ENCODE measurements at places on chromosomes 5 and 9.

- DNase-seq = no peak
Observed at GRCh38 chr5:62385131-62385530, 18.6 kb downstream of the DIMT1 start.

DNA sequence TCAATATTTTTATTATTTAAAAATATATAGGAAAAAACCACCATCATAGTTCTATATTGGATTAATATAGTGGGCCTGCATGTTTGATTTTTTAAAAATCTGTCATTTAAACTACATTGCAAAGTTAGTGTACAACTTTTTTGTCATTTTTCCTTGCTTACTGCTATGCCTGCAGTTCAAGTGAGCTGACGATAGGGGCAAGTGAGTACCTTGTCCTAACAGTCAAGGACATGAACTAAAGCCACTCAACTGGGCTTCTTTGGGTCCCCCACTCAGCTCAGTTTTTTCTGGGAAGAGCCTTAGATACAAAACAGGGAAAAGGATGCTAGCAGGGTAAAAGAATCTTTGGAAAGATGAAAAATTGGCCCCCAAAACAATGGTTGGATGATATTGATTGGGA, 269.9 kb downstream of the MAN2A1 start:
- no peak for DNase-seq

DNA sequence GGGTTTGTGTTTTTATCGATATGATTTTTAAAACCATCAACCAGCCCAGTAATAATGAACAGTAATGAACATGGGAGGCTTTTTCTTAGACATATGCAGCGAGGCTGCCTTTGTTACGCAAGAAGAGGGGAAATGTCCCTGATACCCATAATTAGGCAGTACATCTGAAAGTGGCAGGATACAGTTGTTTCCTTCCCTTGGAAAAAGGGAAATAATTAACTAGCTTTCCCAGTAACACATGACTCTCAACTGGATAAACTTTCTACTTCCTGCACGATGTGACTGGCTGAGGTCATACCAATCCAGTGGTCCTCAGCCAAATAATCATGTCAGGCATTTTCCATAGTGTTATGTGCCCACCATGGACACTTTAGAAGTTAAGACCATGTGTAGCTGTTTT, 431.6 kb upstream of the C9orf72 start:
- no peak for DNase-seq

- DNase-seq = no peak
Observed at GRCh38 chr5:3958389-3958788, 362.8 kb downstream of the IRX1 start.

DNA sequence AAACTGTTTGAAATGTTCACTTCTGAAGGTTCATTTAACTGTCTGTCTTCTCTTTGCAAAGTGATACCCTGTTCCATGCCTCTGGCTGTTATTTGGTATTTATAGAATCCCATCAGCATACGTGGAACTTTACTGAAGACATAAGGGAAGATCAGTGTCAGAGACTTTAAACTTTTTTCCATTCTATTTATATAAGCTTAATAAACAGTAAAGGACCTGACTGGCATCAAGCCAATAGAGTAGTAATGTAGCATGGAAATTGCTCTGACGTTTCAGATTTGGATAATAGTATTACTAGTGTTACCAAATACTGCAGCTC, 94.9 kb upstream of the MINAR2 start:
- DNase-seq = no peak

DNA sequence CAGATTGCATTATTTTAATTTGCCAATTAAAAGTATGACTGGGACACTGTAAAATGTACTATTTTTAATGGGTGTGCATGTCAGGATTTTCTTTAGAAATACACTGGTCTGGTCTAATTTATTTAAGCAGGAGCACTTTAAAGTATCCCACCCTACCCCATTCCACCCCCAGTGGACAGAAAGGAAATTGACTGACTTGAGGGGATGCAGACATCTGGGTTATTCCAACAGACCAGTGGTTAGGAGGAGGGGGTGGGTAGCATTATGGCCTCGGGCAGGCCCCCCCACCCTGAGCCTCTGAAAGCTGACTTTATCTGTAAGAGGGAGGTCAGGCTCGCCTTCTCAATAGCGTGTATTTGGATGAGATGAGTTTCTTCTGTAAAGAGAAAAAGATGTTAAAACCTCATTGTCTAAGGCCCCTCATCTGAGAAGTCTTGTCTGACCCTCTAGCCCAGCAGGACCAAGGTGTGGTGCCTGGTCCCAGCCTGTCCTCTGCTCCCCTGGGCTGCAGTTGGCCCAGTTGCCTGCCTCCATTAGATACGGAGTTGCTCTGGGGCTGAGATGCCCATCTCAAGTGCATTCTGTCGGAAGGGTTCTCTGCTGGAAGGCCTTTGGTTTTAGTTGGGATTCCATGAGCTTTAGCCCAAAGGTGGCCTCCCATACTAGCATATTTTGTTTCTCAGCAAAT, 4.4 kb downstream of the HNRNPAB start:
- no peak for DNase-seq

GRCh38 chr5:37056762-37057161, 180.2 kb downstream of the NIPBL start:
- DNase-seq = no peak

- no peak for DNase-seq
Observed at GRCh38 chr9:87696641-87697040, 29.3 kb upstream of the CTSL start.
